Omental fat pad (tissue), 4 donors: ENCODE measurements at places on chromosomes 16 and 17. TPM values are rescaled to one million over a fixed set of nuclear protein-coding genes. Genes with fewer than 3 reads are reported as not detected.
A peak's percentile ranks its signal among the peaks of the same experiment; 100 is the strongest.

DNA sequence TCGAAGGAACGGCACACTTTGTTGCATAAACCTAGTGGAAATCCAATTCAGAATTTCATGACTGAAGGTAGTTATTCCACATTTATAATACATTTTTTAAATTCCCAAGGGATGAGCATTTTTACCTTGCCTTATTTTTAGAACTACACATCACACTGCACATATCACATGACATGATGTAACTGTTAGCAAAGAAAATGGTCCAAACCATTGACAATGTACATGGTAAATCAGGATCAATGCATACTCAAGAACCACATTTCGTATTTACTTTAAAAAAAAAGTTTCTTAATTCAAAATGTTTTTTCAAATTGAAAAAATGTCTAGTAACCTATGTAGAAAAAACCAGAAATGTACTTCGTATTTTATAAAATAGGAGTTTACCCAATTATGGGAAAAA is 2.5 kb downstream of the KANSL1 start:
- DNase-seq: no peak

GRCh38 chr16:88301431-88301830 is 81.3 kb upstream of the ZNF469 start:
- DNase-seq: no peak

- no peak for DNase-seq
Observed at GRCh38 chr16:66566051-66566901, at the start of gene CMTM1. TSS of gene CMTM1 (plus strand) at chr16:66566439. CDS start at chr16:66566514, 75 bp downstream.

- DNase-seq: peak; percentile 52
Observed at GRCh38 chr16:30805370-30806169, 18.6 kb upstream of the ZNF629 start.

DNA sequence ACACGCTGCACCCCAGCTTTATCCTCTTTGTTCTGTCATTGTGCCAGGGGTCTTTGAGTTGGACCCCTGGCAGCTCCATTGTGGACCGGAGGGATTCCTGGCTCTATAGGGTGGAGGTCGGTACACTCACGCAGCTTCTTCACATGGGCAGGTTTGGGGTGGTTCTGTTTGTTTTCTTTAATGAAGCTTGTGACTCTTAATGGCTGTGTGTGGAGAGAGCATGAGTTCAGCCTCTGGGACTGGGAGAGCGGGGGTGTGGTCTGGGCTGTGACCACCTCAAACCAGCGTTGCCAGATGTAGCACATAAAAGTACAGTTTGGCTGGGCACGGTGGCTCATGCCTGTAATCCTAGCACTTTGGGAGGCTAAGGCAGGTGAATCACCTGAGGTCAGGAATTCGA is 21.2 kb upstream of the NAGLU start:
- DNase-seq: no peak

DNA sequence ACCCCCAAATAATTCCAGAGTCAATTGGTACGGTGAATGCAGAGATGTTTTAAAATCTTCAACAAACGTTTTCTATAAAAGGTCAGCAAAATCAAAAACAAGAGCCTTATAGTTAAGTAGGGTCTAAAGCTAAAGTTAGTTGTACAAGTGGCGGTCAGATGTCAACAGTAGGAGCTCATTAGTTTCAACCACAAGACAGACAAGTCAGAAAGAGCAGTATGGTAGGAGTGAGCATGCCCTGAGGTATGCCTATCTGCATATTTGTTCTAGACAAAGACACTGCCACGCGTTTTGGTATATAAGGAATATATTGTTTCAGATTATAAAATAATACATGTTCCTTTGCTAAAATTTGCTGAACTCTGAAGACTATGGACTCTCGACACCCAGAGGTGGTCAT is 431.5 kb upstream of the KIF2B start:
- no peak for DNase-seq

DNA sequence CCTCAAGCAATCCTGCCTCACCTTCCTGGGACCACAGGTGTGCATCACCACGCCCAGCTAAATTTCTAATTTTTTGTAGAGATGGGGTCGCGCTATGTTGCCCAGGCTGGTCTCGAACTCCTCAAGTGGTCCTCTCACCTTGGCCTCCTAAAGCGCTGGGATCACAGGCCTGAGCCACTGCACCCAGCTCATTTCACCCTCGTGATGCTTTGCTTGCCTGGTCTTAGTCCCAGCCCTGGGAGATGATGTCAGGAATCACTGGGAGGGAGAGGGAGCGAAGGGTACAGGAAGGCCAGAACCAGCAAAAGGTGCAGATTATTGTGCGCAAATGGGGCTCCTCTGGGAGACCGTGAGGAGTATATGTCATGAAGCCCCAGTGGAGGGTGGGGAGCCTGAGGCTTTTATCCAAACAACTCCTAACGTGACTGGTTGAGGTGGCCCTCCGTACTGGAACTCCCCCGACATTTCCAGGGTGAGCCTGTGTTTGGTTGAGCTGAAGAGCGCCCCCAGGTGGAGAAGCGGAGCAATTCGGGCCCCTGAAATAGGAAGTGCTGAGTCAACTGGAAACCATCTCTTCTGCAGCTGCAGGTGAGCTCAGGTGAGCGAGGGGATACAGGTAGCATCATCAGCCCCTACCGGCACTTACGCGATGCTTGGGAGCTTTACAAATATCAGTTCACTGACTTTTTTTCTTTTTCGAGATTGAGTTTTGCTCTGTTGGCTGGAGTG is 41.2 kb upstream of the HAPSTR1 start:
- no peak for DNase-seq

- no peak for DNase-seq
Observed at GRCh38 chr16:84484579-84485254, 19.7 kb downstream of the MEAK7 start.

- DNase-seq: no peak
Observed at GRCh38 chr17:51814521-51814920, 344.0 kb downstream of the CA10 start.

- DNase-seq: no peak
Observed at GRCh38 chr16:24178496-24178895, 77.6 kb upstream of the CACNG3 start.

DNA sequence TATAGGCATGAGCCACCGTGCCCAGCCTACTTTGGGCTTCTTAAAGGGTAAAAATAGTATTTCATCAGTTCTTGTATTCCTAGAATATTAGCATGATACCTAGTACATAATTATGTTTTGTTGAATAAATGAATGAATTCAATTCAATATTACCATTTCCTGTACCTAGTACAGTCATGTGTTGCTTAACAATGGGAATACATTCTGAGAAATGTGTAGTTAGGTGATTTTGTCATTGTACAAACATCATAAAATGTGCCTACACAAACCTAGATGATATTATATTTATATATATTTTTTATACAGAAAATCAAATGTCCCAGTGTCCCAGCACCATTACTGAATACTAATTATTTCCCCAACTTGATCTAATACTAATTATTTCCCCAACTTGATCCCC is 85.6 kb upstream of the HAS3 start:
- DNase-seq: no peak

GRCh38 chr17:78589031-78589675 is 12.0 kb upstream of the DNAH17 start:
- DNase-seq: no peak

The PRSS36 gene
- 6.0 TPM for total RNA-seq

The TSPOAP1 gene
- total RNA-seq: 3.6 TPM

The CCDC144A gene
- total RNA-seq: 1.1 TPM

The C17orf78 gene
- not detected for total RNA-seq

The ASB16 gene
- not detected for total RNA-seq

The ABCA10 gene
- total RNA-seq: 2.5 TPM
